Skeletal muscle tissue (tissue), 5 donors: ENCODE measurements at places on chromosomes 16 and 17. TPM values are rescaled to one million over a fixed set of nuclear protein-coding genes. Genes with fewer than 3 reads are reported as not detected.

The HSD11B2 gene
- 2.6 TPM for total RNA-seq

The SEPTIN12 gene
- not detected for total RNA-seq

The TP53TG3B gene
- total RNA-seq, result not detected

The CA5A gene
- not detected for total RNA-seq

The TMEM100 gene
- 6.3 TPM for total RNA-seq

The CSH1 gene
- total RNA-seq, result not detected

The MYH11 gene
- total RNA-seq, result 23.0 TPM
